ENCODE measurements at places on chromosomes 16 and 17.

DNA sequence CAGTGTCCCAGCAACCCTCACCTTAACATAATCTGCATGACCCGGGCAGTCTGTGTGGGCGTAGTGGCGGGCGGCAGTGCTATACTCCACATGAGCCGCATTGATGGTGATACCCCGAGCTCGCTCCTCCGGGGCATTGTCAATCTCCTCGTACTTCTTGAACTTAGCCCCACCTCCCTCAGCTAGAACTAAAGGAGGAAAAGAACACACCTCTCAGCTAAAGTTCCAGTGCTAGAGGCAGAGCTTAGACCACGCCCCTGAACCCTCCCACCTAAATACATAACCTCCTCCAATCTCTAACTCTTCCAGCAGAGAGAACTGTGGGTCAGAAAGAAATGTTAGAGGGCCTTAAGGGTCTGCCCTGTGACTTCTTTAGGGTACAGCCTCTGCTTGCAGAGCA is 855 bp downstream of the TUFM start:
- no peak for DNase-seq

DNA sequence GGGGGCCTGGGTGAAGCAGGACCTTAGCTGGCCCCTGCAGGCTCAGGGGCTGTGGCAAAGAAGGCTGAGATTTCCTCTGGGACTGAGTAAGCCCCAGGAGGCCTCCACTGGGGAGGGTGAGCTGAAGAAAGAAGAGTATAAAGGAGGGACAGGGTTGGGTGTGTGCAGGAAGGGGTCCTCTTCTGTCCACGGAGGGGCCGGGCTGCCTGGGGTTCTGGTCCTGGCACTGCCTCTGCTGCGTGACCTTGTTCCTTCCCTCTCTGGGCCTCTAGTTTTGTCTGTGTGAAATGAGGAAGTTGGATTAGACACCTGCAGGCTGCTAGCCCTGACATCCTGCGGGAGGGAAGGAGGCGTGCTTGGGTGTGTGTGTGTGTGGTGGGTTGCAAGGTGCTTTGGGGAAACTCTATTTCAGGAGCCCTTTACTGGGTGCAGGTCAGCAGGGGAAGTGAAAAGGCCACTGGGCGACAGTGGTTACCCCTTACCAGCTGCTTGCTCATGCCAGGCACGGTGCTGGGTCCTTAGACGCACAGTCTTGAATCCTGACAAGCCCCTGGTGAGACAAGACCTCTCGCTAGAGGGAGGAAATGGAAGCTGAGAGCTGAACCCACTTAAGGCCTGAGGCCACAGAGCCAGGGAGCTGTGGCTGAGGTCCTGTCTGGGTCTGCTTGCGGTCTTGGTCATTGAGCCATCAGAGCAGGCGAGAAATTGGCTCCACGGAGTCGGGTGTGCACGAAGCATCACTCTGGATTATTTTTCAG is 60.7 kb downstream of the OR1D5 start:
- no peak for DNase-seq

DNA sequence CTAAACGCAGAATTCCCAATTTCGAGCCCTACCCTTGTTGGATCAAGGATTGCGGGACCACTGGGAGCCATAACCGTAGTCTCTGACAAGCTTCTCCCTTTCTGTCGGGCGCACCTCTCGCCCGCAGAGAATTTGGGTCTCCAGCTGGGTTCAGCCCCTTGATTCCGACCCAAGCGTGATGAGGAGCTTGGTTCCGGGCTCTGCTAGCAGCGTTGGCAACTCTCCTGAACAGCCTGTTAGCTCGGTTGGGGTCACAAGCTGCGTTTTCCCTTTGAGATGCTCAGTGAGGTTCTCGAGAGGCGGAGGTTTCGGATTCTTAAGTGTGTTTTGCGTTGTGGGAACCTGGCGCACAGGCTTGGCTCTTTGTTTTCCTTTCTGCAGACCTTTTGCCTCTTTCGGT is 655 bp downstream of the ATXN1L start:
- no peak for DNase-seq

DNA sequence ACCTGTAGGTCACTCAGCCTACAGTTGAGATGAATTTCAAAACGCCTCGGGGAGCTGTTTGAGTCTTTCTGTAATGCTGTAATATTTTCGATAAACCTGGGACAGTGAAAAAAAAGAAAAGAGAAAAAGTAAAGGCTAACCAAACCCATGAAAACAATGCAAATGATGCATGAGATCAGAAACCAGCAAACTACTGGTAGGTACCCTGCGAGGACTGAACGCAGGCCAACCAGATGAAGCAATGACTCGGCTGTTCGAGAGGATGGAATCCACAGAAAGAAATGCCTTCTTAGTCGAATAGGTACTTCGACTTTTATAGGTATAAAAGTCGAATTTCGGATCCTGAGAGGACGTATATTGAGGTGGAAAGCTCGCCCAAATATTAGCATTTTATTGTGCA is 509 bp upstream of the ATAD5 start:
- no peak for DNase-seq

DNA sequence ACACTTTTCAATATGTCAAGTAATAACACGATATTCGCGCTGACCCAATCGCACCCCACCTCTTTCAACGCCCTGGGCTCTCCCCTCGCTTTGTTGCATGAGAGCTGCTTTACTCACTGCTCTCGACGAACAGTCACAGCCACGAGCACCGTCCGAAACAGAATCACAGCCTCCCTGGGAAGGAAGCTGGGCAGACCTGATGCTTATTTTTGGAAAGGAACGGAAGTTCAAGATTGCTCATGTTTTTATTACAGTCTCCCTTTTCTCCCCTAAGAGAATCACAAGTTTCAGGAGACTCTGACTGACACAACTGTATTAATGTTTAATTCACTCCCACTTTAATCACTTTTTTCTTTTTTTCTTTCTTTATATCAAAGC is 67.8 kb downstream of the ANKRD11 start:
- DNase-seq, result no peak

DNA sequence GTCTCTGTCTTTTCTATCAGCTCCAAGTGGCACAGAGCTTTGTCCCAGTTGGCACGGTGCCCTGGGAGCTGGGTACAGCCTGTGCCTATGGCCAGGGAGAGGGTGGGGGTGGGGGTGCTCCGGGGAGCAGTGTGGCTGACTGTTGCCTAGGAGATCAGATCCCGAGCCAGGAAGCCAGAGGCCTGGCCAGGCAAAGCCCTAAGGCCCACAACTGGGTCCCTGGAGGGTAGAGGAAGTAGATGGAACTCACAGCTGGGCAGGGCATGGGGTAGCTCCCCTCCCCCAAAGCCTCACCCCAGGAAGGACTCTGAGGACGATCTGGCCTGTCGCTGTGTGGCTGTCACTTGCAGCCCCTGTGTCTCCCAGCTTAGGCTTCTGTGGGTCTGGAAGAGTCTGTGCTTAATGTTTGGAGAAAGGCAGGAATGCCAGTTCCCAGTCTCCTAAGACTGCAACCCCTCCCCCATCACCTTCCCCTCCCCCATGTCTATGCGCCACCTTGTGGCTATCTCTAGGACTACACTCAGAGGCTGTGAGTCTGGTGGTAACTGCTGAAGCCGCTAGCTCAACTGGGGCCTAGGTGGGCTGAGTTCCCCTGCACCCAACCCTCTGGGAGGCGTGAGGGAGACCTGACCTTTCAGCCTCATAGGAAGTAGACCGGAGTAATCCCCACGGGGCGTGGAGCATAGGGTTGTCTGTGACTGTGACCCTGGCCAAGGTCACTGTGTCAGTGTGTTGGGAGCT is 12.6 kb downstream of the THRA start:
- DNase-seq, result no peak

GRCh38 chr16:58738672-58739296 is 4.7 kb upstream of the GOT2 start:
- DNase-seq, result no peak

DNA sequence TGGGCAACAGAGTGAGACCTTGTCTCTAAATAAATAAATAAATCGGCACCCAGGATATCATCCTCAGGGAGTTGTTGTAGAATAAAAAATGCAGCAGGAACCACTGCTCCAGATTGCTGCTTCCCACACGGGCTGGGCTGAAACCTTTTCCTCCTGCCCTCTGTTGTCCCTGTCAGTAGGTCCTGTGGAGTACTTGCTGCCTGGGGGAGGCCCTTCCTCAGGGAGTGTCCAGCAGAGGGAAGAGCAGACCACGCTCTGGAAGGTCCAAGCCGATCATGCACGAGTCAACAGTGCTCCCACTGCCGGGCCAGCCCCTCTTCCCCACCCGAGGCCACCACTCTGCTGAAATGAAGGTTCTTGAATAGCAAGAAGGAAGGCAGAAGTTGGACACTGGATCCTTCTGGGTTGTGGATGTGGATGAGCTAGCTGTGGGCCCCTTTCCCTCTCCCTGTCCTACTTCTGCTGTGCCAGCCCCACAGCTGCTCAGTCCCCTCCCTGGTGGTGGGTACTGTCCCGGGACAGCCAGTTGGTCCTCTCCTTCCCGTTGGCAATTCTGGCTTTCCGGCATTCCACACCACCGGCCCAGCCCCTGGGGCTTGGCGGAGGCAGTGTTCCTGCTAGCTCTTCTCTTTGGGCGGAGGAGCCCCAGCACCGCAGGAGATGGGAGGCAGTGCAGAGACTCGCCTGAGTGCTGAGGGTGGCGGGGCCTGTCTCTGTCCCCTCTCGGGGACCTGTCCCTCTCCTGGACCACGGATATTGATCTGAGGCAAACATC is 10.8 kb downstream of the CDK5R1 start:
- DNase-seq, result no peak

GRCh38 chr17:27367121-27367981 is 73.4 kb downstream of the WSB1 start:
- DNase-seq, result no peak

- no peak for DNase-seq
These were observed 127.6 kb downstream of the UTP18 start for GRCh38 chr17:51387986-51388385.

GRCh38 chr16:29943846-29944799 is 17.8 kb upstream of the TMEM219 start:
- DNase-seq, result peak; percentile 97

DNA sequence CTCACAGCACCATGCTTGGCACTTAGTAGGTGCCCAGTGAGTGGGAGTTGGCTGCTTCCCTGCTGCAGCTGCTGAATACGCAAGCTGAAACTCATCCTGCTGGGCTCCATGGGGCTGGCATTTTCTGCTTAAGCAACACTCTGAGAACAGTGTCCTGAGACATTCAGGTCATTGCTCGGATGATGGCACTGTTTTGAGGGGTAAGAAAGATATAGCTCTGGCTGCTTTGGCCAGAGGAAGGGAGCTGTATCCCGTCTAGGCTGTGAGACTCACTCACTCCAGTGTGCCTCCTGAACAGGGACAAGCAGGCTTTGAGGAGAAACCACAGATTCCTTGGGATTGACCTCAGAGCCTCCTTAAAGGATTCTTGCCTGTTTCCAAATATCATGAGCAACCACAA is 120.5 kb downstream of the CLEC16A start:
- no peak for DNase-seq

GRCh38 chr17:32596628-32597027 is 109.8 kb downstream of the CDK5R1 start:
- DNase-seq, result no peak

DNA sequence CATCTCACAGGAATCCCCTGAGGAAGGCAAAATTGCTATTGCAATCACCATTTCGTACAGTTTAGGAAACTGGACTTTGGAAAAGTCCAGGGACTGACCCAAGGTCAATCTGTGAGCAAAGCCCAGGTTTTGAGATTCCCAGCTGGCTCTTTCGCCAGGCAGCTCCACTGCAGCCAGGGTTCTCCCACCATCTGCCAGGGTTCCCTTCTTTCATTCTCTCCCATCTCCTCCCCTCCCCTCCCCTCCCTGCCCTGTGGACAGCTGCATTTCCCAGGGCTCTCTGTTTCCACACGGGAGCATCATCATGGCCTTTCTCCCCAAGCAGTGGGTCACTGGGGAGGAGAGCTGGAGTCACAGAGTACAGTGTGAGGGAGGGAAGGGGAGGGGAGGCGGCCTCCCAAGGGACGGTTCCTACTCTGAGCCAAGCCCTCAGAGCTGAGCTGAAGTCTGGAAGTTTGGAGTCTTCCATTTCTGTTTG is 11.9 kb upstream of the GSDMA start:
- DNase-seq, result no peak

GRCh38 chr17:3808701-3809100 is 7.7 kb upstream of the ITGAE start:
- no peak for DNase-seq

All from AG09309 (cell line).